ENCODE measurements at places on chromosomes 6 and 20.

DNA sequence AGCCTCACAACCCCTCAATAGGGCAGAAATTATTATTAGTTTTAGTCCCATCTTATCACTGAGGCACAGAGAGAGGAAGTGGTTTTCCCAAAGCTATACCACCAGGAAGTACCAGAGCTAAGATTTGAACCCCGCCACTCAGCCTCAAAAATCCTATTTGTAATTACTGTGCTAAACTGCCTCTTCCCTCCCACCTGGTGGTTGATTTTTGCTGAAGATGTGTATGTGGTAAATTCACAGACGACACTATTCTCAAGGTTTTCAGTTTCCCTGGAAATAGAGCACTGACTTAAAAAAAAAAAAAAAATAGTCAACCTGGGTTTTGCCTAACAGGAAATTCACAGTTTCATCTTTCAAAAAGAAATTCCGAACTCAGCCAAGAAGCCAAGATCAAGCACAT, 57.9 kb downstream of the TSHZ2 start:
- DNase-seq: no peak

DNA sequence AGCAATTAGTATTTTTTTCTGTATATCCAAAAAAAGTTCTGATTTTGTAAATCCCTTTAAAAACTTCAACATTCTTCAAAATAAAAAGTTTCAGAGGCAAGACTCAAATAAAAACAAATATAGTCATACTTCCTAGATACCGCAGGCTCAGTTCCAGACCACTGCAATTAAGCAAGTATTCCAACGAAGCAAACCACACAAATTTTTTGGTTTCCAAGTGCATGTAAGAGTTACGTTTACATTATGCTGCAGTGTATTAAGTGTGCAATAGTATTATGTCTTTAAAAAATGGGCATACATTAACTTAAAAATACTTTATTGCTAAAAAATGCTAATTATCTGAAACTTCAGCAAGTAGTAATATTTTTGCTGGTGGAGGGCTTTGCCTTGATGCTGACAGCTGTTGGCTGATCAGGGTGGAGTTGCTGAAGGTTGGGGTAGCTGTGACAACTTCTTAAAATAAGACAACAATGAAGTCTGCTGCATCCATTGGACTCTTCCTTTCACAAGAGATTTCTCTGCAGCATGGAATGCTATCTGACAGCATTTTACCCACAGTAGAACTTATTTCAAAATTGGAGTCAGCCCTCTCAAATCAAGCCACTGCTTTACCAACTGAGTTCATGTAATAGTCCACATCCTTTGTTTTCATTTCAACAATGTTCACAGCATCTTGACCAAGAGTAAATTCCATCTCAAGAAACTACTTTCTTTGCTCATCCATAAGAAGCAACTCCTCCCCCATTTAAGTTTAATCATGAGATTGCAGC, 46.0 kb downstream of the PHIP start:
- DNase-seq: no peak

- no peak for DNase-seq
These were observed 17.7 kb downstream of the GTF2H5 start for GRCh38 chr6:158185729-158186456.

- peak; percentile 91 for DNase-seq
These were observed 2.3 kb downstream of the TUBB start for GRCh38 chr6:30722280-30723112.

GRCh38 chr6:12269110-12269509, 21.1 kb upstream of the EDN1 start:
- DNase-seq: peak; percentile 62

- no peak for DNase-seq
These were observed 163.3 kb upstream of the BMP2 start for GRCh38 chr20:6604179-6604578.

- no peak for DNase-seq
These were observed 23.0 kb downstream of the IL17F start for GRCh38 chr6:52221302-52221701.
